ENCODE measurements at places on chromosomes 4 and X.

DNA sequence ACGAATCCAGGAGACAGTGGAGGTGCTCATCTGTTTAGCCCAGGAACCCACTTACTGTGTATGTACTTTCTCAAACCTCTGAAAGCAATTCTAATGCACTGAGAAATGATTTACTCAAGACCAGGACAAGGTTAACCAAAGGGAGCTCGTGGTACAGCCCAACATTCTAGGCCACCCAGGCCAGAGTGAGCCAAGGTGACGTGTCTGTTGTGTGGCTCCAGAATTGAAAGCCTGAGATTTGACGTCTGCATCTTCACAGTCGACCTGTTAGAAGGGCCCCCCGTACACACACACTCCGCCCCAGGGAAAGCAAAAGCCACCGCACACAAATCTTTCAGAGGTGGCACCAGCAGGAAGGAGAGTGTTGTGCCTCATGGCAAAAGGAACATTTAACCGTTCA is 2.3 kb downstream of the MAP3K15 start:
- DNase-seq, result no peak

DNA sequence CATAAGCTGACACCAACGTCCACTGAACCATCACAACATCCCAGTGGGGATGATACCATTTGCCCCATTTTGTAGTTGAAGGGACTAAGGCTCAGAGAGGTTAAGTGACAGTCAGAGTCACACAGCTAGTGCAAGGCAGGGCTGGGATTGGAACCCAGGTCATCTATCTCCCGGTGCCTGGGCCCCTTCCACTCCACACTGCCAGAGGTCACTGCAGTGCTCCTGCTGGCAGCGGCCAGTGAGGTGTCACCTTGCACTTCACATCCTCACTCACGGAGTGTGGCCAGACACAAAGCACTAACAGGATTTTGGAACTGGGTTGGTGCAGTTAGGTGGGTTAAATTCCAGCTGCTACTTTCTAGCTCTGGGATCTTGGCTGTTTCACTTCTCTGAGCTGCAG is 118.7 kb downstream of the ENPP6 start:
- DNase-seq, result no peak

DNA sequence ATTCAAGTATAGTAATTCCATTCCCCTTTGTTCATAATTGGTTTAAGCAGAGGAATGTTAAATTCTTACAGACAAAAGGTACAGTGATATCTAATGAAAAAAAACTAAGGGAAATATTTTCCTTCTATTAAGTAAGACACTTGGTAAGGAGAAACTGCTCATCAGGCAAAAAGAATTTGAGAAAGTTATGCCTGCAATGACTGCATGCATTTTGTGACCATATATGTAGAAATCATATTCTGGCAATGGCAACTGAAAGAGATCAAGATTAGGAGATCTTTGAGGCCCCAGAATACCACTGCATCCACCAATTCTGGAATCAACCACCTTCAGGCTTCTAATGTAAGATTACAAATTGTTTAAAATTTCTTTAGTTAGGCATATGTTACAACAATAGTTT is 364.8 kb downstream of the PCDH10 start:
- no peak for DNase-seq

DNA sequence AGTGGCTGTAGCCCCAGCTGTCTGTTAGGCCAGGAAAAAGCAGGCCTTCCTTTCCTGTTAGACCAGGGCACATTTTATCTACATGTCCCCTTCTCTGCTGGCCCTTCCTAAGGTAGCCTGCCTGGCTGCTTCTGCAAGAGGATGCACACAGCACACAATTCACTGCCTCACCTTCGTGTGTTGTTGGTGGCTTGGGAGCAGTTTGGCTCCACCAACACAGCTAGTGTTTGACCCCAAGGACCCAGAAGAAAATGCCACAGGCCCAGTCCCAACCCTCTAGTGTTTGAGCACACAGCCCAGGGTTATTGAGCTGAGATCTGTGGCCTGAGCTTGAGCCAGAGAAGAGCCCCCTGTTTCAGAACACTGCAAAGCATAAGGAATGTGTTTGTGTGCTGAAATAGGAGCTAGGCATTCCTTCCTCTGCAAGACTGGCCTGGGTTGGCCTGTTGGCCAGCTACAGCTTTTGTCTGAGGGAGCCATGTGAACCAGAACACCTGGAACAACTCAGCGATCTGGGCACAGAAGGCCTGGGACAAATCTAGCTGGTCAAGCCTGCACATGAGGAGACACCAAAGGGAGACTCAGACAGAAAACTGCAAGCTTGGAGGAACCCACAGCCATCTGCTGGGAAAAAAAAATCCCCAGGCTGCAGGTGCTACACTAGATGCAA is 26.4 kb downstream of the MAGEE1 start:
- no peak for DNase-seq

GRCh38 chr4:4472344-4472958 is 69.4 kb downstream of the STX18 start:
- no peak for DNase-seq

GRCh38 chrX:56765811-56766553 is 36.9 kb downstream of the NBDY start:
- no peak for DNase-seq

GRCh38 chrX:132022198-132022966 is 720 bp upstream of the STK26 start:
- no peak for DNase-seq

DNA sequence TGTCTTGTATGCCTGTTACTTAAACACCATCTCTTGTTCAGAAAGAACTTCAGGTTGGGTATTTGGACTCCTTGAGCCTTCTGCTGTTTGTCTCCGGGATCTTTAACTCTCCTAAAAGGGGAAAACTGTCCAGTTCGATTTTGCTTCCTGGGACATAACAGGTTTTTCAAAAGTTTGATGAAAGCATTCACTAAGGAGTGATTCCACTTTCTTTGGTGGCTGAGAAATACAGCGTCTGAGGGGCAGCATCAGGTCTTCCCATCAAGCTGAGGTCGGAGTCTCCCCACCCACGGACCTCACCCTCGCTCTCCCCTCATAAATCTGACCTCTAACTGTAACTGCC is 1.4 kb downstream of the AFAP1 start:
- DNase-seq, result no peak

- DNase-seq, result no peak
These were observed 632.2 kb downstream of the TRAM1L1 start for GRCh38 chr4:116453127-116453526.

GRCh38 chr4:67608027-67608426 is 49.5 kb downstream of the STAP1 start:
- DNase-seq, result no peak

- no peak for DNase-seq
These were observed 15.9 kb downstream of the PLRG1 start for GRCh38 chr4:154534296-154534695.

DNA sequence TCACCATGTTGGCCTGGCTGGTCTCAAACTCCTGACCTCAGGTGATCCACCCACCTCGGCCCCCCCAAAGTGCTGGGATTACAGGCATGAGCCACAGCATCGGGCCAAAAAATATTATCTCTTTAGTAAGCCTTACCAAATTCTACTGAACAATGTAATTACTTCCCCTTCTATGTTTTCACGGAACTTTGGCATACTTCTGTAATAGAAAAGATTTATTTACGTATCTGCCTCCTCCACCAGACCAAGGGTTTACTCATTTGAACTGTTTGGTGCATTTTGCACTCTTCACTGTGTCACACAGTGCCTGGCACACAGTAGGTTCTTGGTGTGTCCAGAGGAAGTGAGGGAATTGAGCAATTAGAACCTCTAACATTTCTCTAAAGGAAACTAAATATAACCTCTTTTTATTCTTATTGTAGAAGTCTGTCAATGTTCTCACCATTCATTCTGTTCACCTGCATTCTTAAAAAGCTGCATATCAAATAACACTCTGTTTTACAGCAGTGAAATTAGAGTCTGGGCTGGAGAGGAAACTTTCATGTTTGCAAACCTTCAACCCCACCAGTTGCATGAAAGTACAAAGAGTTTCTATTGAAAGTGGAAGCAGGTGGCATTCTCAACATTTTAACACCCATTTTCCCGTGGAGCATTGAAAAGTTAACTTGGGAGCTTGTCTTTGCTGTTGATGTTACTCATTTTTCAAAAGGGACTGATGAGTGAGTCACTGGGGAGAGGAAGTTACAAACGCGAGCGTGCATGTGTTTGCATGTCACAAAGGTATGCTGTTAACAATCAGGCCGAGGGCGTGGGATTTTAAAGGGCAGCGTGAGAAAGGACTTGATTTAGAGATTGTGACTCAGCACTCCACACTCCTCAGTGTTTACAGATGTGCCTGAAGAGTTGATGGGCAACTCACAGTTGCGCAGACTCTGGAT is 314.1 kb downstream of the STK32B start:
- DNase-seq, result no peak

DNA sequence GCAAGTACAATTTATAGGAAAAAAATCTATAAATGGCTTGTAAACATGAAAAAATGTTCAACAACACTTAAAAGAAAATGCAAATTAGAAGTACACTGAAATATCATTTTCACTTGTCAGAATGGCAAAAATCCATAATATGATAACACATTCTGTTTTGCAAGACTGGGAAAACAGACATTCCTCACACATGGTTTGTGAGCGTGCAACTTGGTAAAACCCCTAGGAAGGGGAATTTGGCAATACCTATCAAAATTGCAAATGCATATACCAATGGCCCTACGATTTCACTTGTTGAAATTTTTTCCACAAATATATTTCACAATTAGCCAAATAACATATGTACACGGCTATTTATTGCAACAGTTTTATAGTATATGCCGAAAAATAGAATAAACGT is 31.4 kb downstream of the TBC1D9 start:
- DNase-seq, result no peak

- no peak for DNase-seq
These were observed 50.8 kb downstream of the LRP2BP start for GRCh38 chr4:185344743-185345538.

- DNase-seq, result no peak
These were observed 1.3 kb upstream of the UBL4A start for GRCh38 chrX:154487518-154488290.

GRCh38 chrX:123959281-123960063 is 2.0 kb upstream of the STAG2 start:
- peak; percentile 1 for DNase-seq

DNA sequence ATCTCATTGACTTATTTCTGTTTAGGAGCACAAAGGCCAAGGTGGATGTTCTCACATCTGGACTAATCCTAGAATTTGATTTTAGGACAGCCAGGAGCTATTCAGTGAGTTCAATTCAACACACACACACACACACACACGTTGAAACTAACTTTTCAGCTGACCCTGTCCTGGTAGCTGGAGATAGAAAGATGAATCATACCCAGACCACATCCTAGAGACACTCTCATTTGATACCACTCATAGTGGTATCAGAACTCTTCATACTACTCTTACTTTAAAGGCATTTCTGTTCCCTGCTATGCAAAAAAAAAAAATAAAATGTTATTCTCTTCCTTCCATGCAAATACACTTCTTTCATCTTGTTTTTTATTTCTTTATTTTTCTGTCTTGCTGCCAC is 36.7 kb downstream of the KLF8 start:
- DNase-seq, result no peak

- no peak for DNase-seq
These were observed 45.6 kb downstream of the GLUD2 start for GRCh38 chrX:121093011-121093410.

- DNase-seq, result no peak
These were observed 3.7 kb upstream of the FAT1 start for GRCh38 chr4:186727169-186727976.

- no peak for DNase-seq
These were observed 395.2 kb downstream of the SPOCK3 start for GRCh38 chr4:166838975-166839614.

DNA sequence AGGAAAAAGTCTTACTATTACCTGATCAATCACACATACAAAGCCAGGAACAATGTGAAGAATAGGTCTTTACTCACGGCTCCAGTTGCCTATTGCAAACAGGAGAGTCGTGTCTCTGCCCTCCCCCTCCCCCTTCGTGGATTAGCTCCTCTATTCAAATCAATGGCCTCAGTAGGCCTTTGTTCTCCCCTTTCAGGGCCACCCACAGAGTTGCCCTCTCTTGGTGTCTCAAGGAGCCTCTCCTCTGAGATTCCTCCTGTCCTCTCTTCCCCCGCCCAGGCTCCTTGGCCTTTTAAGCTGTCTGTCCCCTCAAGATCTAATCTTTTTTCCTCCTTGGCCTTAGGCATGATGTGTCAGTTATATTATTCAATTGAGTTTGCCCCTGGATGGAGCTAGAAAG is 107.2 kb upstream of the NALF2 start:
- no peak for DNase-seq

DNA sequence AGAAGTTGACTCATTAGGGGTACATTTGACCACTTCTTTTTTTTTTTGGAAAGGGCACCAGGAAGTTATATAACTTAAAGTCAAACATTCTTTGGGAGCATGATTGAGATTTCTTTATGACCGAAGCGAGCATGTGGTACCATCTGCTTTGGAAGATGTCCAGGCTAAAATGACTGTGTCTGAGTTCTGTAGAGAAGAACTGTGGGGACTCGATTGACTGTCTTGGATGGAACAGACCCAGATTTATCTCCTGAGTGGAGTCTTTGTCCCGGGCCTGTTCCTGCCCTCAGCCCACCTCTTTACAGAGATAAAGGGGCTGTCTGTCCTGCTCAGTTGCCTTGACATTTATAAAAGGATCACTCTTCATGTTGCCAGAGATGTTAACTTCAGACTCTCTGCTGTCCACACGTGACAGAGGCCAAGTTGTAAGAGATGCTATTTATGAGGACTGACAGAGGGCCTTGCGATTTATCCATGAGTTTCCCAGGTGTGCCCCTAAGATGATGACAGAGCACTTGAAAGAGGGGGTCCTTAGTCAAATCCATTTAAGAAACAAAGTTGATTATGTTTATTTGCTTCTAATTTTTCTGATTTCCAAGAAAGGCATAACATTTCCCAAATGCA is 16.8 kb downstream of the SMIM20 start:
- no peak for DNase-seq

- no peak for DNase-seq
These were observed 53.6 kb upstream of the TLR3 start for GRCh38 chr4:186015212-186015817.

GRCh38 chrX:48076343-48076742 is 4.9 kb upstream of the ZNF630 start:
- no peak for DNase-seq

DNA sequence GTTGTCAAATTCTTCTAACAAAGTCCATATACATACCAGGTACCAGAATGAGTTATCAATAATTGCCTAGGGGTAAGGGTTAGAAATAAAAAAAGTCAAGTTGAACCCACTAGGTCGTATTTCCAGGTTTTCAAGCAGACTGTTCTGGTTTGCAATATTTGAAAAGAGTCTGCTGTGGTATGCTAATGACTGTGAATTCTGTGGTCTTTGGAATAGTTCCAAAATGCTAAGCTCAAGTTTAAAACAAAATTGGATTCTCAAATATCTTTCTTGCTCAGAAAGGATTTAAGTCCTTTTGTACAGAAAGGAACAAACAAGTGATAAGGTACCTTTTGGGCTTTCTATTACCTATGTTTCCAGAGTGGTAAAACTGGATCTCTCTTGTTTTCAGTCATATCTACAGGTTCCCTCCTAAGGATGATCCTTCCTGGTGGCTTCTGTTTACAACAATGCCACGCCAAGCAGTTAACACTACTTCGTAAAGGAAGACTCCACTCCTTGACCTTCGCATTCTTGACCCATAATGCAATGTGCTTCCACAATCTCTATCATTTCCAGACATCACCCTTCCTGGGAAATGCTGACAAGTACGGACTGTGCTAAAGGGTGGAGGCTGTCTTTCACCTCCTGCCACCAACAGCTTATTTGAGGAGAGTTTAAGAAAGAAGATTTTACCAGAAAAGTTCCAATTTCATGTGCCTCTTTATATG is 531.7 kb upstream of the FTHL17 start:
- DNase-seq, result no peak
